CD4-positive, alpha-beta T cell (primary cell): ENCODE measurements at places on chromosomes 2 and 18.

DNA sequence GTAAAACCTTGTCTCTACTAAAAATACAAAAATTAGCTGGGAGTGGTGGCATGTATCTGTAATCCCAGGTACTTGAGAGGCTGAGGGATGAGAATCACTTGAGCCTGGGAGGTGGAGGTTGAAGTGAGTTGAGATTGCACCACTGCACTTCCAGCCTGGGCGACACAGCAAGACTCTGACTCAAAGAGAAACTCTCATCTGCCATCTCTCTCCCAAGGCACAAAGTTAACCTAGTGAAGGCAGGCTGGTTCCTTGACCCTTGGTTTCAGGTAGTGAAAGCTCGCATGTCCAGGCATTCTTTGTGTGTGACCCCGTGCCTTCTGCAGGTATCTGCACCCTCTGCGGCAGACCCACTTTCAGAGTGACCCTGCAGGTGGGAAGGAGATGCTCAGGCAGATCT lies 100.0 kb downstream of the WDSUB1 start:
- DNase-seq, result no peak

DNA sequence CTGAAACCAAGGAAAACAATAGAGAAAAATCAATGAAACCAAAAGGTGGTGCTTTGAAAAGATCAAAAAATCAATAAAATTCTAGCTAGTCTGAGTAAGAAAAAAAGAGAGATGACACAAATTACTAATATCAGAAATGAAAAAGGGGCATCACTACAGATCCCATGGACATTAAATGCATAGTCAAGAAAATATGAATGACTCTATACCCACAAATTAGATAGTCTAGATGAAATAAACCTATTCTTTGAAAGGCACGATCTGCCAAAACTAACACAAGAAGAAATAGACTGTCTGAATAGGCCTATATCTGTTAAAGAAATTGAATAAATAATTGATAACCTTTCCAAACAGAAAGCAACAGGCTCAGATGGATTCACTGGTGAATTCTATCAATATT lies 15.2 kb upstream of the DSG3 start:
- no peak for DNase-seq

DNA sequence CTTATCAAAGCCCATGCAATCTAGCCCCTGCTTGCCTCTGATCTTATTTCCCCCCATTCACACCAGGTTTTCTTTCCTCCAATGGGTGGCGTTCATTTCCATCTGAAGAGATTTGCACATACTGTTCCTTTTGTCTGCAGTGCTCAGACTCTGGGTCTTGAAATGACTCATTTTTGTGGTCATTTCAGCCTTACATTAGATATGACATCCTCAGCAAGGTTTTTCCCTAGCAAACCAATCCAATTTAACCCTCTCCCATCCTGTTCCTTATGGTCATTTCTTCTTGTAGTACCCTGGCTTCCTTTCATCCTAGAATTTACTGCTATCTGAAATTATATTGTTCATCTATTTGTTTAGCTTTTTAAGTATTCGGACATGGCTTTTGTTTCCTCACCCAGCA lies 42.5 kb upstream of the SCN1A start:
- DNase-seq, result no peak

- DNase-seq, result peak; percentile 24
Observed at GRCh38 chr18:77140439-77141109, 8.0 kb upstream of the MBP start.

DNA sequence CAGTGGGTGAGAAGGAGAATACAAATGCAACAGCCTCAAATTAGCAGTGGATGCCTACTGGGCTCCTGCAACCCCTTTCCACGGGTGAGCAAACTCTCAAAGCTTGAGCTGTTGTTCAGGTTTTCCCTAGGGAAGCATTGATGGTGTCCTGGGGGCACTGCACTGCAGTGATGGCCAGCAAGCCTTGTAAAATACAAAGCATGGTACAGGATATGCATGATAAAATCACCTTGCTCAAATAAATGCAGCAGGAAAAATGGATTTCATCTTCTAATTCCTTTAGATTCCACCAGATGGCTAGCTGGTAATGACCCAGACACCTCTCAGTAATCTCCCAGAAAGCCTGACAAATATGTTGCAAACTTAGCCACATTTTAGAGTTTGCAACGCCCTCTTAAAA lies 698.2 kb downstream of the TRIB2 start:
- no peak for DNase-seq

- DNase-seq, result no peak
Observed at GRCh38 chr2:238967978-238968360, 120.1 kb downstream of the TWIST2 start.

GRCh38 chr2:148023861-148024260 lies 3.0 kb downstream of the MBD5 start:
- DNase-seq, result peak; percentile 8

DNA sequence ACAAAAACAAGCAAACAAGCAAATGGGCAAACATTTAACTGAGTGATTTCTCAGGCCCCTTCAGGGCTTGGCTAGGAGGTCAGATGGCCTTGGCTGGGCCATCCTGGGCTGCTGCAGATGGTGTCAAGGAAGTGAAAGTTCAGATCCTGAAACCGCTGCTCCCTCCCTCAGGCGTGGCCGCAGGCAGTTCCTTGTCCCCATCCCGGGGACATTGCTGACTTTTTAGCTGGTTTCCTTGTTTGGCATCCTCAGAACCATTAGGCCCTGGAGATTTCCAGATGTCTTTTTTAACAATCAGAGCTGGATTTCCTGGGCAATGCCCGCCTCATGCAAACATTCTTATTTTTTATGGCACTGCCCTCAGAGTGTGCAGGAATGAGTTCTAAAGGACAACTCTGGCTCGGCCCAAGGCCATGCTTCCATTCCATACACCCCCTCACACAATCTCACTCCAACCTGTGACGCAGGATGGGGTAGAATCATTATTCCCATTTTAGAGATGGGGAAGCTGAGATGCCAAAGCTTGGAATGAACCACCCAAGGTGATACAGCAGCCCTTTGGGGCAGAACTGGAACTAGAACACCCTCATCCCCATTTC lies 86.1 kb upstream of the ZCCHC2 start:
- DNase-seq, result no peak

DNA sequence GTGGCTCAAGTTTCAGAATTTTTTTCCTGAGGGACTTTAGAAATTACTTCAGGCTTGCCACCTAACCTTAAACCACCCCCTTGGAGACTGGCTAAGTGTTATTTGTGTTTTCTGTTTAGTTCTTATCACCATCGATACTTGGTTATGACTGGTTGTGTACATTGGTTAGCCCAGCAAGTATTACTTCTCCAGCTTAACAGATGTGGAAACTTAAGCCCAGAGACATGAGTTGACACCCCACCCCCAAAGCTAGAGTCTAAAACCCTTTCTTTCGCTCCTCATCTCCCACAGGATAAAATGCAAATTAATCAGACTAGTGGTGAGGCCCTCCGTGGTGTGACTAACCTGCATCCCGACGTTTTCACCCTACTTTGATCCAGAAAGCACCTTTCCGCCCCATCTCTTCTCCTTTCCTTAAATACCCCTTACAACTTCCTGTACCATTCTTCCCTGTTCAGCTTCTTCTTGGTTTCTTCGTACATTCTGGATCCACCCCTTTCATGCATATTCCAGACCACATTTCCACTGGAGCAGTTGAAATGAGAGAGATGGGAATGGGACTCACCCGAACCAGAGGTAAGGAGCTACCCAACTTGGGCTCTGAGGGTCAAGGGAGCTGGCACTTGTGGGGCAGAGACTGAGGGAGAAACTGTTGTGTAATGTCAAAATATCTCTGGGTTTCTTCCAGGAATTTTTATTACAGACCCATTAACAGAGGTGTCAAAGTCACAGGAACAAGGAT lies 819 bp upstream of the MAP3K2 start:
- no peak for DNase-seq

DNA sequence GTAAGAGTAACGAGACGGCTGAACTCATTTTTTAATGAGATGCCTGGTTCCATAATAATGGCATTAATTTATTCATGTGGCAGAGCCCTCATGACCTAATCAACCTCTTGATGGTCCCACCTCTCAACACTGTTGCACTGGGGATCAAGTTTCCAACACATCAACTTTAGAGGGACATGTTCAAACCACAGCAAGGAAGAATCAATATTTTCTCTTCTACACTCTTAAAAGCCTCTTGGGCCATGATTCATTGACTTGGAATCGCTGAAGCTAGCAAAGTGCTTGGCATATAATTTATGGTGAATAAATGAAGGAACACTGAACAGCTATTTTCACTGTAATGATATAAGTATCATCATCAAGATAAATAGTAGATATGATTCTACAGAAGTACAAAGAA lies 333.0 kb downstream of the TNS1 start:
- no peak for DNase-seq

GRCh38 chr2:219733746-219734145 lies 106.3 kb downstream of the SLC4A3 start:
- no peak for DNase-seq

GRCh38 chr2:217866457-217866856 lies 136.3 kb downstream of the TNS1 start:
- DNase-seq, result no peak

DNA sequence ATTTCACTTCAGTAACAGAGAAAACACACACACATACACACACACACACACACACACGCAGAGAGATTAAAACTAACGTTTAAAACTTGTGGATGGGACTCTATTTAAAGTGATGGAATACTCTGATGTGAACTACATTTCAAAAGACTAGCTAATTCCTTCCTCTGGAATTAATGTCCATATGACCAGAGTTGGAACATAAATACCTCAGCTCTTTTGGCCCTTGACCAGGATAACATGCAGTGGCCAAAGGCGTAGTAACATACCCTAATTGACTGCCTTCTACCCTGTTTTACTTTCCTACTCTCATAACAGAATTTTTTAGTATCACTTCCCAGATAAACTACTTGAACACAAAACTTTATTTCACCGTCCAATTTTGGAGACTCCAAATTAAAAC lies 671.3 kb upstream of the CHAC2 start:
- DNase-seq, result no peak

- DNase-seq, result no peak
Observed at GRCh38 chr18:9507565-9508088, 32.3 kb downstream of the RALBP1 start.

DNA sequence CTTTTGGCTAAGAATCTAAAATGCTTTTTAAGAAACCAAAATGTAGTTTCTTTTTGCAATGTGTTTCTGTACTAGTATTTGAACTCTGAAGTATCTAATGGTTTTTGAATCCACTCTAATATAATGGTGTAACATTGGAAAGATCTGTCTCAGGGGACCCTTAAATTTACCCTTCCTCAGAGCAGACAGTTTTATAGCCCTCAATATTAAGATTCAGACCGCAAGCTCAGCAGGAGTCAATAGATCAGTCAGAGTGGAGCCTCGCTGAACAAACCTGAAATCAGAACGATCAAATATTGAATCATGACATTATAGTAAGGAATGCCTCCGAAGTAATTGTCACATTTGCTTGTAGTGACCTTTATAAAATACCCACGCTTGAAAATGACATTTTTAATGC lies 18.3 kb downstream of the SGPP2 start:
- DNase-seq, result no peak

- DNase-seq, result no peak
Observed at GRCh38 chr2:47091118-47091517, 64.0 kb downstream of the STPG4 start.

DNA sequence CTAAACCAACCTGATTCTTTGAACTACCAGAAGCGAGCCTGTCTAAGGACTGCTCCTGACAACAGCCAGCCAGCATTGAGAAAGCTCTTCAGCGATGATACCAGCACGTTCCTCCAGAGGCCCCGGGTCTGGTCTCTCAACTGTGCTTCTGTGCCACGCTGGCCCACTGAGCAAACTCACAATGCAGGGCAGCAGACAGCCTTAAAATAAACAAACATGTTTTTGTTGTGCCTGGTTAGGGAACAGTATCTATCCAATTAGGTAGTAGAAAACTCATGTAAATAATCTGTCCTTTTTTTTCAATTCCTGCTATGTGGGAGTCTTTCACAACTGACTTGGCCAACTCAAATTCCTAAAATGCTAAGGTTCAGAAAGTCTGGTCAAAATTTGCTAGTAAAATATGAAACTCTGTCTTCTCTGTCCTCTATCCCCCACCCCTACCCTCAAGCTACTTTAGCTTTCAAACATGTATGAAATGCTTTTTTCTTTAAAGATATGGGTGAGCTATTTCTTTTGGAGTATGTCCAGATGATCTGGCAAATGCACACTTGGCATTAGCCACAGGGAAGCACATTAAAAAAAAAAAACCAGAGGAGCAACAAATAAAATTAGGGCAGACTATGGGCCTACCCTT lies 21.4 kb upstream of the EML4 start:
- DNase-seq, result no peak

DNA sequence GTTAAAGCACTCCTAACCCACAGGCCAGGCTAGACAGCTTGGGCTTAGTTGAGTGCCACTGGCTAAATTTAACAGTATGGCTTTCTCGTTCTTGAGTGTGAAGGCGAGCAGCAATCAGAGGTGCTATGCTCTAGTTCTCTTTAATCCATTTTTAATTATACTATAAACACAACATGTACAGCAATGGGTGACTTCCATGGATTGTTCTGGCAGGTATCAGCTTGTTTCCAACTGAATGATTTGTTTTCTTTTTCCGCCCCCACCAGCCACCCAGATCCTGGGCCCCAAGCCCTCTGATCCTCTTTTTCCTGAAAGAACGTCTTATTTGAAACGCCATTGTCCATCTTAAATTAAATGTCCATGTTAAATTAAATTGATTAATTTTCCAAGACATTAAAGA lies 244.8 kb downstream of the IKZF2 start:
- no peak for DNase-seq

- no peak for DNase-seq
Observed at GRCh38 chr2:95345081-95345562, 48.0 kb downstream of the KCNIP3 start.

GRCh38 chr2:205741256-205741978 lies 59.1 kb downstream of the NRP2 start:
- no peak for DNase-seq

- DNase-seq, result peak; percentile 20
Observed at GRCh38 chr2:238320648-238321281, 447 bp downstream of the TRAF3IP1 start.

GRCh38 chr18:75130591-75131328 lies 78.2 kb downstream of the PTGR3 start:
- DNase-seq, result no peak

GRCh38 chr18:78144669-78145068 lies 834.9 kb upstream of the SALL3 start:
- DNase-seq, result no peak

GRCh38 chr2:67918471-67918870 lies 144.3 kb downstream of the C1D start:
- DNase-seq, result no peak

DNA sequence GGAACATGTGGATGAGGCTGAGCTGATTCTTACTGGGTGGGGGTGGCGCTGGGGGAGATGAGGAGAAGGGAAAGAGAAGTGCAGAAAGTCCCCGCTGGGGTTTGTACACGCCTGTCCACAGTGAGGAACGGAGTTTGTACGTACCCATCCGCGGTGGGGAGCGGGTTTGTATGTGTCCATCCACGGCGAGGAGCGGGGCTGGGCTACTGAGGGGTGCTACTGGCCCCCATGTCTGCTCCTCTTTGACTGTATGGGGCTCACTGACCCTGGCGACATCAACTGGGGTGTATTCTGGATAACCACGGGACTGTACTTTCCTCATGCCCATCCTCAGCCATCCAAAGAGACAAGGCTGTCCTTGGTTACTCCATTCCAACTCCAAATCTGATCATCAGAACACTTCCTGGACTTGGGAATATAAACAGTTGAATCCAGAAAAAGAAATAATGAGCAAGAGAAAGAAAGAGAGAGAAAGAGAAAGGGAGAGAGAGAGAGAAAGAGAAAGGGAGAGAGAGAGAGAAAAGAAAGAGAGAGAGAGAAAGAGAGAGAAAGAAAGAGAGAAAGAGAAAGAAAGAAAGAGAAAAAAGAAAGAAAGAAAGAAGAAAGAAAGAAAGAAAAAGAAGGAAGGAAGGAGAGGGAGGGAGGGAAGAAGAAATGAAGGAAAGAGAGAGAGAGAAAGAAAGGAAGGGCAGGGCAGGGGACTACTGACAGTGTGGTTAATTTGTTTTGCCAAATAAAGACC lies 21.0 kb downstream of the MAL start:
- DNase-seq, result no peak
